ENCODE measurements at places on chromosomes 3 and 15.

DNA sequence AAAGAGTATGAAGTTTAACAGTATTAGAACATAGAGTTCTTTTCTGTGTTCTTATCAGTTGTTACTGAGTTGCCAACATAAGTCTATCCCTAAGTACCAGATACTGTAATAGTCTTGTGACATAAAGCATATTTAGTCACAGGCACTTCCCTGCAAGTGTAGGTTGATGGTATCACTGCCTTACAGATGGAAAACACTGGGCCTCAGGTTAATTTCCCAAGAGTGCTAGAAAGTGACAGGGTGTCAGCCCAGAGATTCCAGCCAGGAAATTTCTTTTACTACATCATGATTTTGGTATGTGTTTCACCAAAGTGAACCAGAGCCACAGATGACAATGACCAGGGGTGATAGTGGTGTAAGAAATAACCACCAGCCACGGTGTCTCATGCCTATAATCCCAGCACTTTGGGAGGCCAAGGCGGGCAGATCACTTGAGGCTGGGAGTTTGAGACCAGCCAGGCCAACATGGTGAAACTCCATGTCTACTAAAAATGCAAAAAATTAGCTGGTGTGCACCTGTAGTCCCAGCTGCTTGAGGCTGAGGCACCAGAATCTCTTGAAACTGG is 3.2 kb downstream of the EIF1B start:
- no peak for DNase-seq

GRCh38 chr15:26771578-26772153 is 1.2 kb downstream of the GABRB3 start:
- no peak for DNase-seq

- DNase-seq: no peak
Measured at GRCh38 chr3:27326202-27326601, 43.0 kb downstream of the NEK10 start.

- DNase-seq: no peak
Measured at GRCh38 chr15:71781965-71782265, 28.4 kb upstream of the NR2E3 start.

DNA sequence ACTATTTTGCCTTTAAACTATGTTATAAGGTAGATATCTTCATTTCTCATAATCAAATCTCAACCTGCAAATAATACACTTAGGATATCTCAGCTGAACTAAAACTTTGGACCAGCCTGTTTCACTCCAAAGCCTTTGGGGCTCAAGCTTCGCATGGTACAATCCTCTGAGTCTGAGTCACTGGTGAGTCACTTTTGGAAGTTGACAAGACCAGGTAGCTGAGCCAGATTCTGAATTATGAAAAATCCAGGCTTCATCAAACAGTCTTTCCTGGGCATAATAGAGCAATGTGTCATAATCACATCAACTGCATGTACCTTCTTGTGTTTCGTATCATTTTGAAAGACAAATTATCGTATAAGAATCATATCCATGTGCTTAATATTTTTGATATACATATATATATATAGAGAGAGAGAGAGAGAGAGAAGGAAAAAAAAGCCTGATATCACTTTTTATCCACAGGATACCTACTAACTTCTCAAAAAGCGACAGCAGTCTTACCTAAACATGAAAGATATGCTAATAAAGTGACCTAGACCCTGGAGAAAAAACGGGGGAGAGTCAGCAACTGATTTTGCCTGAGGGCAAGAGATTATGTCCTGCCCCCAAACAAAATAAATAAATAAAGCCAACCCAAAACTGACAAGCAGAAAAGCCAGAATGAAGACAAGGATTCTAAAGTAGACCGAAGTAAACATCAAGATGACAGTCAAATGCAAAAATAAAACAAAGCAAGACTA is 263.9 kb upstream of the TGFBR2 start:
- no peak for DNase-seq

DNA sequence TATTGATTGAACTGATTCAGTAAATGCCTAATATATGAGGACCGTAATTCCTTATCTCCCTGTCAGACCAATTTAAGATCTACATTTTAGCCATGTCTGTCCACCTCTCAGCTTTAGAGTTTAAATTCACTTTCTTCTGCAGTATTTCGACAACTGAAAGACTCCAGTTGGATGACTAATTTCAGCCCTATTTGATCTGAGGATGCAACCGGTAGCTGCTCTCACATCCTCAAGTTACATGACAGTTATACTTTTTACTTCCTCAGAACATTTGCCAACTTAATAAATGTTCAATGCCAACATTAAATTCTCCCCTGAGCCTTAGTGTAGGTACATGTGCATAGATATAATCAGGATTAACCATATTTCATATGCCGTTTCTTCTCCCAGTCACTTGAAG is 2.5 kb upstream of the HHLA2 start:
- DNase-seq: no peak

GRCh38 chr3:67635257-67635656 is 19.2 kb downstream of the SUCLG2 start:
- DNase-seq: no peak

- DNase-seq: no peak
Measured at GRCh38 chr3:180332608-180333007, 269.4 kb upstream of the TTC14 start.

GRCh38 chr3:112633191-112633590 is 7.8 kb downstream of the CCDC80 start:
- no peak for DNase-seq

DNA sequence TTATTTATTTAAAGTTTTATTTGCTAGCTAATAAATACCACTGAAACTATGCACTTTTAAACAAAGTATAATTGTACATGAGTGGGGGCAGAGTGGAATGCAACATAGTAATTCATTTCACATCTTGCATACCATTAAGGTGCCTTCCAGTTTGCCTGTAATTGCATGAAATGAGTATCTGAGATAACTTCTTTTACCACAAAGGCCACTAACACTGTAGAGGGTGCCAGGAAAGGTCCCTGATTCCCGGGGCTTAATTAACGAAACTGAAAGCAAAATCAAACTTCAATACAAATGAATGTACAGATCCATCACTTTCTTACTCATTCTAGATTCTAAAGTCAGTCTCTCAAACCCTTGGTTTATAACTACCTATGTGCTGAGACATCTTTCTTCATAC is 2.1 kb downstream of the CD47 start:
- DNase-seq: no peak

GRCh38 chr3:64518496-64518895 is 169.3 kb downstream of the ADAMTS9 start:
- no peak for DNase-seq

Data from NCI-H446 (cell line).